Activated CD4-positive, alpha-beta T cell treated with anti-CD3 and anti-CD28 coated beads, Interleukin-2, amount 50 U/mL, for 24 hours (primary cell): ENCODE measurements at places on chromosomes 12 and 14.

GRCh38 chr12:28290262-28290661 lies 100.0 kb downstream of the CCDC91 start:
- DNase-seq: no peak

- DNase-seq: no peak
Observed at GRCh38 chr14:104601786-104602185, 2.8 kb downstream of the TMEM179 start.

- no peak for DNase-seq
Observed at GRCh38 chr12:128712622-128713021, 111.1 kb downstream of the SLC15A4 start.

DNA sequence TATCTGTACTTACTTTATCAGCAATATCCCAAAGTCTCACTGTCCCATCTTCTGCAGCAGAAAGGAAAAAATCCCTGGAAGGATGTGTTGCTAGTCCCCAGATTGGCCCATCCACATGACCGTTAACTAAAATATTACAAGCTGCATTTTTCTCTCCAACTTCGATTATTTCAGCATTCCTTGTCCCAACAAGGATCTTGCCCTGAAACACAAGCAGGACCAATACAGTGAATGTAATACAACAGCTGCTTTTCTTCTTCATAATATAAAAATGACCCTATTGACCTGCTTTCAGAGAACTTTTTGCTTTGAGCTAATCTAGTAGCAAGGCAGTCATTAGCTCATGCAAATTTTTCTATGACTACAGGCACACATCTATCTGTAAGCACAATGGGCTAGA lies 58.3 kb downstream of the ZC3H14 start:
- no peak for DNase-seq

- DNase-seq: no peak
Observed at GRCh38 chr12:12901158-12901791, 9.9 kb downstream of the GPRC5A start.

GRCh38 chr12:67927815-67928214 lies 61.4 kb upstream of the IFNG-AS1 start:
- DNase-seq: no peak

DNA sequence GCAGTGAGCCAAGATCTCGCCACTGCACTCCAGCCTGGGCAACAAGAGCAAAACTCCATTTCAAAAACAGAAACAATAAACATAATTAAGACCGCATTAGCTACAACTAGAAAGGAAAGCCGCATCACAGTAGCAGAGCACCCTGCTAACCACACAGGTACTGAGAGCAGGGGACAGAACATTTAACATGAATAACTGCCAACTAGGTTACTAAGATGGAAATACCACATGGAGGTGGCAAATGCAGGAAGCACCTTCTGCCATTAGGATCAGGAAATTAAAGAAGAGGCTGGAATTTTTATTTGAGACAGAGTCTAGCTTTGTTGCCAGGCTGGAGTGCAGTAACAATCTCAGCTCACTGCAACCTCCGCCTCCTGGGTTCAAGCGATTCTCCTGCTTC lies 41.9 kb downstream of the CDC42BPB start:
- no peak for DNase-seq

GRCh38 chr12:102879144-102879763 lies 37.8 kb downstream of the PAH start:
- no peak for DNase-seq

DNA sequence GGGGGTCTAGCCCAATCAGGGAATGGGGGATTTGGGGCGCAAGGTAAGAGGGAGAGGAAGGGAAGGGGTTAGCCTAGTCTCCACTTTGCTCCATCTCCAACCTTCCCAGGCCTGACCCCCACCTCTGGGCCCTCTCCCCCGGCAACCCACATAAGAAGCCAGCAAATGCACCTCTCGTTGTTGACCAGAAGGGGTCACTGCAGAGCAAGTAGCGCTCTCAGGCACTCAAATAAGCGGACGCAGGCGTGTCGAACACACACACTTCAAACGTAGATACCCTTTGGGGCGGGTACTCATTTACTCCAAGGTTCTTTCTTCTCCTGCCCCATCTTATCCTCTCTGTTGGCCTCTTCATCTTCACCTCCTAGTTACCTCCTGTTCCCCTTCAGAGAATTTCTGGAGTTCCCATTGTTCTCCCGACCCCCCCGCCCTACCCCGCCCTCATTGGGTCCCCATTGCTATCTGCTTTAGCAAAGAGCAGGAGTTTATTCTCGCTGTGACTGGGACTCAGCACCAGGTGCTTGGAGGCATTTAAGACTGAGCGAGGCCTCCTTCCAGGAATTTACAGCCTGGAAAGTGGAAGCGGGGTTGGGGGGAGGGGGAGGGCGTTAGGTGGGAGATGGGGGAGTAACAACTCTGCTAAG lies 1.5 kb upstream of the SRRM4 start:
- no peak for DNase-seq

DNA sequence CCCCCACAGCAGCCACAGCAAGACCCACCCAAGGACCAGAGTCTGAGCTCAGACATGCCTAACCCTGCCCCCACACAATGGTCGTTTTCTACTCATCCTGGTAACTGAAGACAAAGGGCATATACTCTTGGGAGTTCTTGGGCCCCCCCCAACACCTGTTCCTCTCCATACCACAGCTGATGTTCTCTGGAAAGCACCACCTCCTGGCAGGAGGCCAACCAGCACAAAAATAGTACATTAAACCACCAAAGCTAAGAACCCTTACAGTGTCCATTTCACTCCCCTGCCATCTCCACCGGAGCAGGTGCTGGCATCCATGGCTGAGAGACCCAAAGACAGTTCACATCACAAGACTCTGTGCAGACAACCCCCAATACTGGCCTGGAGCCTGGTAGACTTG lies 80.6 kb upstream of the DAAM1 start:
- DNase-seq: no peak

GRCh38 chr14:60632777-60633176 lies 16.5 kb downstream of the SIX1 start:
- DNase-seq: no peak

DNA sequence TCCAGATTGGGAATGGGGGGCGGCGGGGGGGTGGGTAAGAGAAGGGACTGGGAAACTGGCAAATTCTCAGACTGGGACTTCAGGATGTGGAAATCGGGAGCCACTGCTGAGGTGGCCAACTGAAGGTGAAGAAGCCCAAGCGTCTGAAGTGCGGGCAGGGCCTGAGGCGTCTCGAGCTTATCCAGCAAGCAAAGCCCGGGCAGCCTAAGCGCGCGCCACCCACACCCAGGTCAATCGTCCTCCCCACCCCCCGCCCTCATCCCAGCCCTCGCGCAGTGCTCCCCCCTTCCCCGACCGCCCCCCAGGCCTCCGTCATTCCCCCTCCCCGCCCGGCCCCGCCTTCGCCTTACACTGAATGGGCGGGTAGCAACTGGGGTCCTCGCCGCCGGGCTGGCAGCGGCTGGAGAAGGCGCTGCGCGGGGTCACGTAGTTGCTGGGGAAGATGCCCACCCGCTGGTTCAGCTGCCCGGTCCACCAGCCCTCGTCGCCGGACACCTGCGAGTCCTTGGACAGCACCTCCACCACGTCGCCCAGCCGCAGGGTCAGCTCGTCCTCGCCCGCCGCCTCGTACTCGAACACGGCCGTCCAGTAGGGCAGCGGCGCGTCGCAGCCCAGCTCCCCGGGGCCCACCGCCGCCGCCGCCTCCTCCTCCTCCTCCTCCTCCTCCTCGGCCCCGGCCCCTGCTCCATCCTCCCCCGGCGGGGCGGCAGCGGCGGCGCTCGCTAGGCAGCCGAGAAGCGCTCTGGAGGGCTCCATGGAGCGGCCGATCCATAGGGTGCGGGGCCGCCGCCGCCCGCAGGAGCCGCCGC lies 693 bp downstream of the MAP3K9 start:
- peak; percentile 12 for DNase-seq

GRCh38 chr12:47776471-47777143 lies 3.6 kb downstream of the SLC48A1 start:
- no peak for DNase-seq

GRCh38 chr14:76352639-76353281 lies 23.2 kb upstream of the ESRRB start:
- DNase-seq: peak; percentile 8

DNA sequence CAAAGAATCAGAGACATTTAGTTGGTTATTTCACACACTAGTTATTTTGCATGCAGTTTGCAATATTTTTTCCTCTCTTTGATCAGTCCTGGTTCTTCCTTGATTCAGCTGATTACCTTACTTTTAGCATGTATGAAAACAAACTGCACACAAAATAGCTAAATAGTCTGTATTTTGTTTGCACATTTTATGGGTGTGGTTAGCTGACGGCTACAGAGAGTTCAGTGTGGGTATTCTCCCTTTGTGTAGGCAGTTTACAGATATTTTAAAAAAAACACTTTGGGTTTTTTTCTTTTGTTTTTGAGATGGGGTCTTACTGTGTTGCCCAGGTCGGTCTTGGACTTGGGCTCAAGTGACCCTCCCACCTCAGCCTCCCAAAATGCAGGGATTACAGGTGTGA lies 28.5 kb downstream of the TOGARAM1 start:
- no peak for DNase-seq

DNA sequence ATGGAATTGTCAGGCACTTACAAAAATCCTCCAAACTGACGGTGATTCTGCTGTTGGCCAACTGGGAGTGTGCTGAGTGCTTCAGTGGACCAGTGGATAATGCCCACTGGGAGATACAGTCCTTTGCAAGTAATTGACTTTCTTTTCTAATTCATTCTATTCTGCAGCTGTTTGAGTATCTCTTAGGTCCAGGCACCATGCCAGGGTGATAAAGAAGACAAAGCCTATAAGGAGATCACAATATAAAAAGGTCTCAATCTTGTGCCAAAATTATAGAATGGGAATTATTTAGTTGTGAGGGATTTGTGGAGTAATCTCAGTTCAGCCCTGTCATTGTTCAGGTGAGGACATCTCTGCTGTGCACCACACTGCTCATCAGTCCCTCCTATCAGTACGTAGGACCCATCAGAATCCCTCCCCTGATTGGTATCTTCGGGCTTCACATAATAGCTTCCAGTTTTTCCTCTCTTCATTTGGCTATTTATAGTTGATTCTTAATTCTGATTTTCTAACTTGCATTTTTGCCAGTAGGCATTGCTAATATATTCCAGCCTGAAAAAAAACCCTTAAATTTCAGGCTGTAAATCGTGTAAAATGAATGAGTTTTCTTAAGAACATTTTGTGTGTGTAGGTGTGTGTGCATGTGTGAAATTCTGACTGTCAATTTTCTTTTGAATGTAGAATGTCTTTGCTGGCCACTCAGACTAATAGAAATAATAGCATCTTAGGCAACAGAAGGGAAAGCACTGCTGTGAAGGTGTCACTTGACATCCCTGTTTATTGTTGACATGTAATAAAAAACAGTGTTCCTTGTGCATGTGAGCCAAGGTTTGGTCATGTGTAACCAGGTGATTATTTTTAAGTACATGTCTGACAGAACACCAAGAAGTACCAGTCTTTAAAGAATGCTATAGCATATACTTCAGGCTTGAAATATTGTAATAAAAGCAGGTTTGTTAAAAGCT lies 457.6 kb upstream of the RGS6 start:
- no peak for DNase-seq

GRCh38 chr12:29223426-29223825 lies 74.3 kb downstream of the FAR2 start:
- no peak for DNase-seq

GRCh38 chr12:85299053-85299452 lies 19.0 kb downstream of the ALX1 start:
- DNase-seq: no peak

DNA sequence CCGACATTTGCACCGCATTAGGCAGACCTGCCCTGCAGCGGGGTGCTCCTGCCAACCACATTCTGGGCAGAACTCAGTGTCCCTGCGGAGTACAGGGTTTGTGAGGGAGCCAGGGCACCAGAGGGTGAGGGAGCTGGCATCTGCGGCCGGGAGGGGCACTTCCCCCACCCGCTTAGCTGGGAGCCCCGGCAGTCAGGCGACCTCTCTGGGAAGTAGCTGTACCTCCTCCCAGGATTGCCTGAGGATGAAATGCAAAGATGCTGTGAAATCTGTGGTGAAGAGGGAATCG lies 58.6 kb downstream of the ANKRD9 start:
- no peak for DNase-seq

DNA sequence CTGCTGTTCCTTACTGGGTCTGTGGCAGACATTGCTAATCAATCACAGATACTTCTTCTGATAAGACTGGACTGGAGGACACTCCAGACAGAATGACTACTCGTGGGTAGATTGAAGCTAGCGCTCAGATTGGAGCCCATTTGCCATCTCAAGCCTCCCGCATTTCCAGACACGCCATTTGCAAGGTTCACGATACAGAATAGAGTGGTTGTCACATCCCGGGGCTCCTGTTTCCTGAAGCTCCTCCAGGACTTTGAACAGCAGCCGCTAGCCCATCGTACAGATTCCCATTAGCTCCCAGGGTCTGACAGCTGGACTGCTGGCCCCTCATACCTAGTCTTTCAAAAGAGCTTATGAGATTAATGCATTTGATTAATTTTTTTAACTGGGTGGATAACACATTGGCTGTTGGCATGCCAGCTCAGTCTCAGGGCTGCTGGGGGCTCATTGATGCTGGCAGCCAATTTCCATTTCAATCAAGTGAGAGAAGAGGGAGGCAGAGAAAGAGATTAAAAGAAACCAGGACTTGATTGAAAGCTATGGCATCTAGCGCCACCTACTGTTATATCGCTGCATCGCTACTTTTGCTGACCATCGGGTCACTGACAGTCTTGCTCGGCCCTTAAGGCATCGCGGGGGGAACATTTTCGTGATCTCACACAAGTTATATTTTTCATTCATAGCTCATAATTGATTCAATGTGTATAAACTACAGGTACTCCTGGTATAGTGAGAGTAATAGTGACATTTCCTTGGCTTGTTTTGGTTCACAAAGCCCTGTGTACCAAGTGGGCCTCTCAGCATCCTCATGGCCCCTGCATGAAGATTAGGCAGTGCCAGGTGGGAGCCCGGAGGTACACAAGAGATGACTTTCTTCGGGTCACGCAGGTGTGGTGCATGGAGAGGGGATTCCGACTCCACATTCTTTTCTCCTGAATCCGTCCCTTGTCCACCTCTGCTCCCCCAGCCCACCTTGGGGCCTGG lies 78.6 kb downstream of the CCDC60 start:
- no peak for DNase-seq

- DNase-seq: no peak
Observed at GRCh38 chr12:42564556-42564955, 25.0 kb downstream of the PRICKLE1 start.

DNA sequence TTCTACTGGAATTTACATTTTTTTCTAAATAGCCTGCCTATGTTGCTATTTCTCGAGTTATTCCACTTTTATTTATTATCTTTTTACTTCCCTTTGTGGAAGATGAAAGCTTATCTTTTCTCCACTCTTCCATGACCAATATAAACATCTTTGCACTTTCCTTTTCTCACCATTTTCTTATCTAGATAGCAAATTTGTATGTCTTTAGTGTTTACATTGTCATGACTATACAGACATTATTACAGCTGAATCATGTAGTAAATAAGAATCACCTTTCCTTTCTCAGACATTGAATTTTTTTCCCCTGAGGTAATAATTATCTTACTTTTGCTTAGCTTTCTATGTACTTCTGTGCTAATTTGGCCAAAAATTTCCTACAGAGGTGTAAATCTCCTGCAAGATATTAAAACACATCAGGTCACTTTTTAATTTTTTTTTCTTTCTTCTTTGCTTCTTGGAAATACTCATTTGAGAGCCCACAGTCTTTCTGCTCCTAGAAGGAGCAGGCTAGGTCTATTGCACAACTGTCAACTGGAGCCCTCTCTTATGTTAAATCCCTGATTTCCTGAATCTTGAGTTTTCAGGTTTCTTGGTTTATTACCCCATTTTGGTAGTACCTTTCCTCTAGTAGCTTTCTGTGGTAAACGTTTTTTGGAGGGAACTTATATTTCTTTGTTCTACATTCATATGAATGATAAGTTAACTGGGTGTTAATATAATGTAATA lies 109.0 kb upstream of the ATP2B1 start:
- DNase-seq: no peak
